DMS 273 treated with DMSO at 0.1 percent for 48 hours (cell line): ENCODE measurements at places on chromosomes 5 and 9.

DNA sequence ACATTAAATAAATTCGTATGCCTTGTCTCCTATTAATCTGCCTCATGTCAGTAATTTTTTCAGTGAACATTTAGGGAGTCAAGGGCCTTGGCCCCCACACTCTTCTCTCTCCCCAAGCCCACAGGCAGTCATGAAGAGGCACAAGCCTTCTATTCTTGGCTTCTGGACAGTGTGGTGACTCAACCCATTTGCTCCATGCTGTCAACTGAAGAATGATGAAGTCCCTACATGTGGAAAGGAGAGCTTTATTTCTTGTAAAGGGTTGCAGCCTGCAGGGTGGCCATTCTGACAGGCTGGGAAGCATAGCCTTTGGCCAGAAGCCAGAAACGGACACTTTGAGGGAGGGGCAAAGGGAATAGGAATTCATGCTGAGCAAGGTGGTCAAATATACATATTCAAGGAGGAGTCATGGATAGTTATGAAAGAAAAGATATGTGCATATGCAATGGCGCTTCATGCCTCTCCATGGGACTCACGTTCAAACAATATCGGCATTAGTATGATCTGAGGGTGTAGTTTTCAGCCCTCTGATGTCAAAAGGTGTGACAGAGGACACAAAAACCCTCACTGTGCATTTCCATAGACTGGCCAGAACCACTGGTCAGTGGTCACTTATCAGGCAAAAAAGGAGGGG, 31.3 kb downstream of the ANKRA2 start:
- DNase-seq = no peak

DNA sequence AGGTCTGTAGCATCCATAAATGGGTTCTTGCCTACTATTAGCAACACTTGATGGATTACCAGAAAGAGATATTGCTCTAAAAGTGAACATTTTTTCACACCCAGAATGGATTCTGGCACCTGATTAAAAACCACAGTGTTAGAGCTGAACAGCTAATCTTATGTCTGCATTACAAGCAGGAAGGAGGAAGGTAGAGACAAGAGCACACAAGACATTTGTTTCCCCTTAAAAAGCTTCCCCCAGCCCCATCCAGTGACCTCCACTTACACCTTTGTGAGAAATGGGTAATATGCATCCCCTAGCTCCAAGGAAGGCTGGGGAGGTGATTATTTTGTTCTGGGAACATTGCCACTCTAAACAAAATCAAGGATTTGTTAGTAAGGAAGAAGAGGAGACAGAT, 12.0 kb upstream of the TRIM36 start:
- DNase-seq = no peak

GRCh38 chr5:134095887-134096589, 18.4 kb upstream of the TCF7 start:
- no peak for DNase-seq

GRCh38 chr5:27590503-27590902, 552.1 kb upstream of the CDH9 start:
- DNase-seq = no peak

GRCh38 chr9:2758162-2758897, 41.0 kb downstream of the KCNV2 start:
- DNase-seq = no peak

- no peak for DNase-seq
Observed at GRCh38 chr5:97097326-97098230, 44.8 kb downstream of the LIX1 start.

GRCh38 chr5:15285901-15286583, 213.9 kb upstream of the FBXL7 start:
- no peak for DNase-seq

GRCh38 chr5:65192331-65192730, 289.4 kb downstream of the ADAMTS6 start:
- DNase-seq = no peak

- DNase-seq = no peak
Observed at GRCh38 chr9:20726144-20726543, 42.1 kb downstream of the FOCAD start.

DNA sequence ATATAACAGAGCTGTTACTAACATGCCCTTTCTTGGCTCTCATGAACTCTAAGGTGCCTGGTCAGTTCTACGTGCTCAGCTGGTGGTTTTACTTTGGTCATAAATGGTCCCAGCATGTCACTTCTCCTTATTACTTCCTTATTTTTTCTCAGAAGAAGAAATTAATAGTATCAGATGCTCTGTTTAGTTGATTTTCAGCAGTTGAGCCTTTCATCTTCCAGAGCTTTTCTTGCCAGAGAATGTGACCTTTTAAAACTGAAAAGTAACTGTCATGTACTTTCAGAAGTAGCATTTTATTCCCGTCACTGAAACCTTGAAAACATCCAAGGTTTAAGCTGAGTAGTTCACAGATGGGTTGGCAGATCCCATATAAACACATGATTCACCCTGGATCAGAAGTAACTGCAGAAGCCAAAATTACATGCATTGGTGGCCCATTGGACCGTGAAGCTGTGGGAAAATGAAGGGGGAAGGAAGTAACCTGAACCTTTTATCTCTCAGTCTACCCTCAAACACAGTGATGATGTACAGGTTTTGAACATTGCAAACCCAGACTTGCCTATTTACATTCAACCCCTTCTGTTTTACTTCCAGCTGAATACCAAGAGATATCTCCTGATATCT, 50.5 kb downstream of the HACD4 start:
- DNase-seq = peak; percentile 31

DNA sequence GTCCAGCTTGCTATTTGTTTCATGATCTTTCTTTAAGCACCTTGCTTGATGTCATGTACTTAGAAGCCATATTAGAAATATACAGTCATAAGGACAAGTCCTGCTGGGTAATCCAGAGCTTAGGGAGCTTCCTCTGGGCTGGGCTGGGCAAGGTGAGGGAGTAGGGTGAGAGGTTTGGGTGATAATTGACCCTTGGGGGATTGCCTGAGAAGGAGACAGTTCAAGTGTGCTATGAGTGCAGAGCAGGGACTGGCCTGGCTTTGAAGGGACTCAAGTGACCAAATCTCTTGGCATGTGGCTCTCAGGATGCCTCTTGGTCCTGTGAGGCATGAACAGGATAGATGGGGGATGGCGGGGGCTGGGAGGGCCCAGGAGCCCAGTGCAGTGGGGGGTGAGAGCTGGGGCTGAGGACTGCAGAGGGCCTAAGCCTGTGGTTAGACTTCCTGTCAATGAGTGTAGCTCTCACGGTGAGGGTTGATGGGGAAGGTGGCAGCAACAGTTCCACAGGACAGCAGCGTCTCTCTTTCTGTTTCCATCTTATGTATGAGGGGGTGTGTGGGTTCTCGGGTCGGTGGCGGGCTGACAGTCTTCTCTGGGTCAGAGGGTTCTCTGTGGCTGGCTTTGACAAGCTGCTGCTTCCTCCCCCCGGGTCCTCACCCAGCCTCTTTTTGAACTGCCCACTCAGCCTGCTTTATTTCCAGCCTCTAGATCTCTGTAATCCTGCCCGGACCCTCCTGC, 53.5 kb downstream of the RGS3 start:
- no peak for DNase-seq

GRCh38 chr9:2354856-2355696, 266.5 kb upstream of the VLDLR start:
- no peak for DNase-seq

- no peak for DNase-seq
Observed at GRCh38 chr9:73780916-73781315, 629.3 kb downstream of the ANXA1 start.

- no peak for DNase-seq
Observed at GRCh38 chr5:38680094-38680825, 123.8 kb upstream of the LIFR start.

DNA sequence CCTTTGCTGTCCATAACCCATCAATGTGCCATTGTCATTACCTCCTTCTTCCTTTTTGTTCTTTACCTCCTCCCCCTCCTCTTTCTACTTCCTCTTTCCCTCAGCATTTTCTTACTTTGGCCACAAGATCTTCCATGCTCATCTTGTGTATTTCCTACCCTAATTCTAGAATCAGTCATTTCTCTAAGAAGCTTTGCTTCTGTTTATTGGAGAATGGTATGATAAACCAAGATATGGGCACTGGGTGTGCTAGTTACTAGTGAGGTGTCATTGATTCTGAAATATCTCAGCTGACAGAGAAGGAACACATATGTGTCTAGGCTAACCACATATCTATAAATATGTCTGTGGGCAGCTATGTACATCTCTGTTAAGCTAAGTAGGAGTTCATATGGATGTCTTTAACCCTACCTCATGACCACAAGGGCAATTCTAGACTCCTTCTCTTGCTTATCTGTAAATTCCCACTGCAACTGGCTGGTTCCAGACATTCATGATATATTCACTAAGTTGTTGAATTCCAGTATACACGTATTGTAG, 2051.3 kb upstream of the CDH9 start:
- no peak for DNase-seq

DNA sequence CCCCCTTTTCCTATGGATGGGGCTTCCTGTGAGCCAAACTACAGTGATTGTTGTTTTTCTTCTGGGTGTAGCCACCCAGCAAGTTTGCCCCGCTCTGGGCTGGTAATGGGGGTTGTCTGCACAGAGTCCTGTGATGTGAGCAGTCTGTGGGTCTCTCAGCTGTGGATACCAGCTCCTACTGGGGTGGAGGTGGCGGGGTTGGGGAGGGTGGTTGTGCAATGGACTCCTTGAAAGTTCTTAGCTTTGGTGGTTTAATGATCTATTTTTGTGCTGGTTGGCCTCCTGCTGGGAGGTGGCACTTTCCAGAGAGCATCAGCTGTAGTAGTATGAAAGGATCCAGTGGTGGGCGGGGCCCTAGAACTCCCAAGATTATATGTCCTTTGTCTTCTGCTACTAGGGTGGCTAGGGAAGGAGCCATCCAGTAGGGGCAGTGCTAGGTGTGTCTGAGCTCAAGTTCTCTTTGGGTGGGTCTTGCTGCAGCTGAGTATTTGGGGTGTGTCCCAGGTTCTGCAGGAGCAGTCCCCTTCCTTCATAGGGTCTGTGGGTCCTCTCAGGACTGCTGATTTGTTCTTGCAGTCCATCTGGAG, 275.6 kb upstream of the PAPPA start:
- DNase-seq = no peak

DNA sequence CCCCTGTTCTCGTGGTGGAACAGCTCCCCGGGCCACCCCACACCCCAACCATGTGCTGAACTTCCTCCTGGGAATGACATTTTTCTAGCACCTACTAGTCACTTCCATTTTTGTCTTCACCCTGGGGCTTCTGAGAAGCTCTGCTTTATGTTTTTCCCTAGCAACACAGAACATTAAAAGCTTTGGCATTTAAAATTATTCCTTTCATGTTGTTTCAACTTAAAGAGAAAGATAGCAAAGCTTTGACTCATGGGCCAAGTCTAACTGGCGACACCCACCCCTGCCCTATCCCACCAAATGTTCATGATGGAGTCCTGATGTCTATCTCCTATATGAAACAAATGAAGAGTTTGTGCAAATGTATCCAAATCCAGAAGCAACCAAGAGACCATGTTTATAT, 22.4 kb downstream of the BOD1 start:
- no peak for DNase-seq

DNA sequence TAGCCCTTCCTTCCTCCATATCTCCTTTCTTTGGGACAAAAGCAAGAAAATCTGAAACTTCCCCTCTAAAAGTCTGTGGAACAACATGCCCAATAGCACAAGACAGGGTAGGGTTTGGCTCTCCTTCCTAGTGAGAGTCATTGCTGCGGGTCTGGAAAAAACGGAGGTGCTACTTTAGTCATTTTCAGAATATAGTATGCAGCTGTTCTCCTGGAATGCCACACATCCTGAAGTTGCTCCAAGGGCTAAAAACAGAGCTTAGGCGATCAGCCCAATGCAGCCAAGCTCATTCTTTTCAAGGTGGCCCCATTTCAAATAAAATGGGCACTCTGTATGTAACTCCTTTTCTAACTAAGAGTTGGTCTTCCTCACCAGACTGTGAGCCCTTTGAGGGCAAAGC, 39.5 kb upstream of the MYOT start:
- DNase-seq = no peak

DNA sequence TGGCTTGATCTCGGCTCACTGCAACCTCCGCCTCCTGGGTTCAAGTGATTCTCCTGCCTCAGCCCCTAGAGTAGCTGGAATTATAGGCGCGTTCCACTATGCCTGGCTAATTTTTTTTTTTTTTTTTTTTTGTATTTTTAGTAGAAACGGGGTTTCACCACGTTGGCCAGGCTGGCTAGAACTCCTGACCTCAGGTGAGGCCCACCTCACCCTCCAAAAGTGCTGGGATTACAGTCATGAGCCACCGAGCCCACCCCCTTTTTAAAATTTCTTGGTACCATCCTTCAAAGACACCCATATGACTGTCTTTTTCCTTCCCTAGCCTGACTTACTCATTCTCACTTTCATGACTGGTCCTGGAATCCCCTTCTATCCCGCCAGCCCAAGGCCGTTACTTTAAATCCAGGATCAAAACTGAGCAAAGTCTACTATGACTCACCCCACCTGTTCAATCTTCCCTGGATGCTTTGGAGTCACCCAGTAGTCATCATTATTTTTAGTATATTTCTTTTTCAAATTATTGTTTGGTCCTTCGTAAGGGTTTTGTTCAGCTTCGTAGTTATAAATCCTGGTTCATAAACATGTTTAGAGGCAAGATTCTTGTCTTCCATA, 1.2 kb upstream of the TBCA start:
- no peak for DNase-seq

- DNase-seq = no peak
Observed at GRCh38 chr9:100505564-100506159, 32.7 kb downstream of the TMEFF1 start.

DNA sequence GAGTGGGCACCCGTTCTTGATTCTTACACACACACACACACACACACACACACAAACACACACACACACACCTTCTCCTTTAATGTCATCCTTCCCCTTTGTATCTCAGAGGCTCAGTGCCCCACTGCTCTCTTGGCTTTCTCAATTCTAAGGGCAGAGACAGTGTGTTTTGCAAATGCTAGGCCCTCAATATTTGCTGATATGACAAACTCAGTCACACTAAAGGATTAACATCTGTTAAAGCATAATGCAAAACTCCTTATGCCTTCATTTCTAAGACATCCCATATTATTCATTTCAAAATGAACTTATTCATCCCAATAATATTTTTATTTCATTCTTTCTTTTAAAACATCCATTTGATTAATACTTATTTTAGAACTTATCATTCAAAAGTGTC, 8.9 kb upstream of the NRG2 start:
- DNase-seq = no peak

GRCh38 chr5:178564397-178564796, 25.8 kb downstream of the COL23A1 start:
- no peak for DNase-seq

DNA sequence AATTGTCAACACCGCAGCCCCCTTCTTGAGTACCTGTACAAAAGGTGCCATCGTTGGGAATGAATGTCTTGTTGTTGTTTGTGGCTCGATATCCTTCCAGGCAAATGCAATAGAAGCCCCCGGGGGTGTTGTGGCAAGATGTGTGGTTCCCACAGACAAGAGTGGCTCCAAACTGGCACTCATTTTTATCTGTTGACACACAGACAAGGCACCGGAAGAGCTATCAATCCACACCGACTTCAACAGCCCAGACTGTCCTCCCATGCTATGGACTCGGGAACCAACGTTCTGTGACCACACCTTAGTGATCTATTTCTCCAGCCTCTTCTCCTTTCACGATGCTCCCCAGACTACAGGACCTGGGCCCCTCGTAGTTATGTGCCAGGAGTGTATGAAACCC, 25.9 kb downstream of the SUSD1 start:
- DNase-seq = no peak
